ENCODE measurements at places on chromosomes 7 and 10.

DNA sequence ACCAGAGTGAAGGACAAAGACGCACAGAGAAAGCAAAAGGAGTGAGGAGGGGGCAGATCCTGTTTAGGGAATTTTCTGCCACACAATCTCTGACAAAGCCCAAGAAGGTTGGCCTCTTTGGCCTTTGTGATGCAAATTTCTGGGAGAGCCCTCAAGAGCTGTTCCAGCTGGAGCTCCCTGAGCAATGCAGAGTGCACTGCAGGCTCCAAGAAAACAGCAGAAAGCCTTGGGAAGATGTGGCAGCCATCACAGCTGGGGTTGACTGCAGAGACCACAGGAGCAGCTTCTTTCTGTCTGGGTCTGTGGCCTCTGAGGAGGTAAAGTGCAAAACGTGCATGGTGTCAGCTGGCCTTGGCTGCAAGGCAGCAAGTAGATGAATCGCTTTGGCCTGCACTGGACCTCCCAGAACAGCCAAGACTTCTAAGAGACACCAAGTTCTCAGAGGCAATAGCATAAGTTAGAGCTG lies 200.2 kb downstream of the ELMO1 start:
- no peak for DNase-seq

GRCh38 chr7:29442146-29442545 lies 121.5 kb upstream of the PRR15 start:
- no peak for DNase-seq

- no peak for DNase-seq
Measured at GRCh38 chr10:8350250-8350967, 295.9 kb downstream of the GATA3 start.

GRCh38 chr10:97640868-97641811 lies 669 bp downstream of the PI4K2A start:
- DNase-seq: peak; percentile 24

GRCh38 chr7:136549756-136550155 lies 318.7 kb upstream of the CHRM2 start:
- no peak for DNase-seq

All from AG04450 (cell line).